ENCODE measurements at places on chromosomes 1 and 21.

- no peak for DNase-seq
Measured at GRCh38 chr1:94707321-94708298, 112.5 kb upstream of the SLC44A3 start.

DNA sequence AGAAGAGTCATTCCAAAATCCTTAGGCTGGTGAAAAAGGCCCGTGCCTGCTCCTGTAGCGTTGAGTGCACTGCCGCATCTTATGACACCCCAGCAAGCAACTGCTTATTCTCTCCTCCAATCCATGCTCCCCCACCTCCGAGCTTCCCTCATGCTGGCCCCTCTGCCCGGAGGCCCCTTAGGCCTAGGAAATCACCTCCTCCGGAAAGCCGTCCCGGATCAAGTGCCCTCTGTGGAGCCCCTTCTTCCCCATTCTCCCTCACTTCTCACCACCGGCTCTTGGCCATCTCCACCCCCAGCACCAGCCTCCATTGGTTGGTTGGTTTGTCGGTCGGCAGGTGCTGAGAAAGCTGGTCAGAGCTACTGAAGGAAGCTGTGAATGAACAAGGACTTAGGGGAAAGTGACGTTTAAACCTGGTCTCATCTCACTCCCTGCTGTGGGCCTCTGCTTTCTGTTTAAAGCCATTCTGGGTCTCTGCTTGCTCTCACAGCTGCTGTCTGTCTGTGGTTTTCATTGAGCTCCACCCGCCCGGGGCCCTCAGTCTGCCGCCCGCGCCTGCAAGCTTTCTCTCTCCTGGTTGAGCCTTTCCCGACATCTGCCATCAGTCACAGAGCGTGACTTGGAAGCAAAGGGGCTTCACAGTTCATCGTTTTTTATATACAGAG lies 122.2 kb downstream of the KCNN3 start:
- no peak for DNase-seq

DNA sequence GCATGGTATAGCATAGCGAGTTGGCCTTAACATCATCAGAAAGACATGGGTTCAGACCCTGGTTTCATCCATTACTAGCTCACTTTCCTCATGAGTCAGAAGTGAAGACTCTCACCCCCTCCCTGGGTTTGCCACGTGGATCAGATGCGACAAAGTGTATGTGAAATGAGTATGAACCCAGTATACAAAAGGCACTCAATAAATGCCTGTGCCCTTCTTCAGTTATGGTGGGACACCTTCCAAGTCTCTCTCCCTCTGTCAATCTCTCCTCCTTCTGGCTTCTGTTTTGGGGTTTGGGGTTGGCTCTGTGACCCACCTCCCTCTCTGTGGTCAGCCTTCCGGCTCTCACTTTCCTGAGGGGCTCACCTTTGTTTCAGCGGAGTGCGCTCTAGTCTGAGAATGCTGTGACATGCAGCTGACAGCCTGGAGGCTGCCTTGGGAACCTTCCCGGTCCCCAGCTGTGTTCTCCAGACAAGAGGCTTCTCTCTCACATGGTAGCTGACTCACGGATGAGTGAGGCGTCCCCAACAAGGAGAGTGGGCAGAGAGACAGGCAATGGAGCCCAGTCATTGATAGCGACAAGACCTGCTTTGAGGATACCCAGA lies 155.0 kb upstream of the EDN2 start:
- DNase-seq, result peak; percentile 71

DNA sequence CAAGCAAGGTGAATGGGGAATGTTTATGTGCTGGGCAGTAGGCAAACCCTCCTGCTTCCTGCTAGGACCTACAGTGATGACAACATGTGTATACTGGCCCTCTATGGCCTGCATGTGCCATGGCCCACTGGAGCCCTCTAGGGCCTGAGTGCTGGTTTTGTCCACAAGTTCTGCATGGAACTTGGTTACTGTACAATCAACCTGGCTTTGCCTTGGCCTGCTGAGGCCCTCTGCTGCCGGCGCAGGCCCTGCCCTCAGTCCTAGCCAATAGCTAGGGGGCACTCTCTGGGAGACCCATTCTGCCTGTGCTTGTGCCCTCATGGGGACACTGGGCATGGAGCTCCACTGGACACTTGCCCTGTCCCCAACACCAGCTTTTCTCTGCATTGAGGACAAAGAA lies 138.6 kb upstream of the NGF start:
- no peak for DNase-seq

DNA sequence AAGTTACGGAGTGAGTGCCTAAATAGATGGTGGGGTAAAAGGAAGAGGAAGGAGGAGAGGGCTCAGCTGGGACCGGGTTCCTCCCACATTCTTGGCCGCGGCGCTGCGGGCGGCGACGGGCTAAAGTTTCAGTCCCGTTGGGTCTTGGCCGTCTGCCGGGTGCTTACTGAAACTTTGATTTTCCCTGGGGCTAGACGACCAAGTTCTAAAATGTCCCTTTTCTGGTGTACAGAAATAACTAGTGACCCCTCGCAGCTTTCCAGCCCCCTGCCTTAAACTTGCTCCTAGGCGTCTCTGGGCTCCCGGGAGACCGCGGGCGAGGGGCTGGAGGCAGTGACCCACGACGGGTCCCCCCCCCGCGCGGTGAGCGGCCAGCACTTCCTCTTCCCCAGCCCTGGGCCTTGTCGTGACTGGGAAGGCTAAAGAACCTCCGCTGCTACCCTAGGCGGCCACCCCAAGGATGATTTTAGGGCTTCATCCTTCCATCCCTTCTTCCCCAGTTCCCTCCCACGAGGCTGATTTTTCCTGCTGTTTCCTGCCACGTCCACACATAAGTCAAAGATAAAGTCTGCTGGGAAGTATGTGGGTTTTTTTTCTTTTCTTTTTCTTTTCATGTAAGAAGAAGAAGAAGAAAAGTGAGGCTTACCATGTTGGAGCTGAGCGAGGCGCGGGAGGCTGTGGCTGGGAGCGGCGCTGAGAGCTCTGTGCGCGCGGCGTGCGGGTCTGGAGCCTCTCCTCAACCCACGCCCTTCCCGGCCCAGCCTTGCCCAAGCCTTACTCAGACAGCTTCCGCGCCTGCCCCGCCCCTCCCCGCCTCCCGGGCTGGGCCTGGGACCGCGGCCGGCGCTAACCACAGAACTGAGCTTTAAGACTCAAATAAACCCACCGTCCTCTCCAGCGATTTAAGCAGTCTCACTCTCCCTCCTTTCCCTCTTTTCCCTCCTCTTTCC lies at the start of gene S100A11:
Gene S100A11, minus strand, starts transcription at position 738 of the 950 bp plus-strand sequence. Its CDS starts 89 bp downstream, at position 649.
- peak; percentile 33 for DNase-seq

GRCh38 chr21:28644762-28645161 lies 347.9 kb downstream of the LTN1 start:
- DNase-seq, result no peak

DNA sequence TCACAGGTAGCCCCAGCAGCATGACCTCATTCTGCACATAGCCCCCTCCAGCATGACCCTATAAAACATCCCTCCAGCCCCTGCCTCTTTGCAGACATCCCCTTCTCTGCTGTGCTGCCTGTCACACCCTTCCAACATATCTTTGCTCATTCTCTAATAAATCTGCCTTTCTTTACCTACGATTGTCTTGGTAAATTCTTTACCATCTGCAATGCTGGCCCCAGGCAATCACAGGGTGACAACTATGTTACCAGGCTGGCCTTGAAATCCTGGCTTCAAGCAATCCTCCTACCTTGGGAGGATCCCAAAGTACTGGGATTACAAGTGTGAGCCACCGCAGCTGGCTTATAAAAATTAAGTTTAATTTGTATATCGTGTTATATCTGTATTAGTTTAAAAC lies 134.5 kb downstream of the VAV3 start:
- DNase-seq, result no peak

Measured in globus pallidus (tissue), 1 donor.